NCI-H1436 treated with DMSO at 0.1 percent for 48 hours (cell line): ENCODE measurements at places on chromosomes 2 and 18.

- no peak for DNase-seq
These were observed 84.1 kb upstream of the CTNNA2 start for GRCh38 chr2:79428745-79429144.

GRCh38 chr2:198873503-198874471 is 584.0 kb downstream of the SATB2 start:
- DNase-seq, result no peak

DNA sequence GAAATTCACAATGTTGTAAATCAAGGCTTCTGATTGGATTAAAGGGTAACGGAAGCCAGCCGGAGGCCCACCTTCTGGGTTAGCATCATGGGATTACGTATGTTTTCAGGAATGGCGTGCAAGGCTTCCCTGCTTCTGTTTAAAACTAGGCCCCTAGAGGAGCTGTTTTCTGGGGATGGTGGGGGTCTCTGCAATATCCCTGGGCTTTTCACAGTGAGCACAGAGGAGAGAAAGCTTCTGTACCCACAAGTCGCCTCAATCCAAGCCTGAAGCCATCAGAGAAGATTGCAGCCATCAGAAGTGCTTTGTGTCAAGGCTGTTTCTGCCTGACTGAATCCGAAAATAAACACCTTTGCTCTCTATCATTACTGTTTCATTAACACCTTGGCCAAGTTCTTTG is 226.9 kb upstream of the SMIM21 start:
- no peak for DNase-seq

DNA sequence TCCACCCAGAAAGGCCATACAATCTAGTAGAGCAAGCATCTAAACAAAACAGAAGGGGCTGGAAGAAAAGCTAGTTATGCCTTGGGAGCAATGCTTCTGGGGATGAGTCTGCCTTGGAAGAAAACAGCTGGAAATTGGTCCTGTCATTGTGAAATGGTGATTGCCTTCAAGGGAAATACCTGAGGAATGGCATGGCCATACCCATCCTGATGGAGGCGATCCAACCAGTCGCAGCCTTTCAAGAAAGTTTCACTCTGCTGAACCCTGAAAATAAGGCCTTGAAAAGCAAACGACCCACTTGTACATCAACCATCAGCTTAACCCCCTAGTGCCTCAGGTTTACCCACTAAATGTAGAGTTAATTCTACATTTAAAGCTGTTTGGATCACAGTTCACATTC is 72.6 kb upstream of the PID1 start:
- DNase-seq, result no peak

DNA sequence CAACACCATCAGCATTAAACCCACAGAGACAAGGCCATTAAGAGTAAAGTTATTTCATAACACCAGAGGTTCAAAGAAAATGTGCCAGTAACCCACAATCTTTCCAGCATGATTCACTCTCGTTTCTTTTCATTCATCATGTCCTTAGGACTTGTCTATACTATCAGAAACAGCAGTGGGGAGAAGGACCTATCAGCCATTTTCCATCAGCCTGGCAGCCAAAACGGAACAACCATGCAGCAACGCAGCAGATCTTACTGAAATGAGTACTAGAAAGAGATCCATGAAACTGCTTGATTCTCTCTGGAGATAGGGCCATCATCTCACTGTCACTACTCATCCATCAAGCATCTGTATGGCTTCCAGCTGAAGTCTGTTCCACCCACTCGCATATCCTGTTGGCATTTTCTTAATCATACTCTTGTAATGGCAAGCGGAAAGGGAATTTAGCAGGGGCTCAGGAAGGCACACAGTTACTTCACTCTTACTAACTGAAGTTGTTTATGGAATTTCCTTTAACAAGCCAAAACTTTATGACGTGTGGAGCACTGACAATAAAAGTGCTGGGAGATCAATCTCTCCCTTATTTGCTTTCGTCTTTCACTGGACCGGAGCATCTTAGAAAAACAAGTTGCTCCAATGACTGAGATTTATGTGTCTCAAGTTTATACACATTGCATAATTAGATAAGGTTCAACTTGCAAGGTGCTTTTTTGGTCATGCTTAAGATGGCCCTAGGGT is 69.7 kb downstream of the EPHA4 start:
- no peak for DNase-seq
